Fibroblast of pulmonary artery (primary cell): ENCODE measurements at places on chromosomes 4 and X.

GRCh38 chr4:144955104-144955503 lies 142.9 kb downstream of the ANAPC10 start:
- DNase-seq: no peak

- DNase-seq: no peak
These were observed 37.7 kb upstream of the MTNR1A start for GRCh38 chr4:186592966-186593586.

DNA sequence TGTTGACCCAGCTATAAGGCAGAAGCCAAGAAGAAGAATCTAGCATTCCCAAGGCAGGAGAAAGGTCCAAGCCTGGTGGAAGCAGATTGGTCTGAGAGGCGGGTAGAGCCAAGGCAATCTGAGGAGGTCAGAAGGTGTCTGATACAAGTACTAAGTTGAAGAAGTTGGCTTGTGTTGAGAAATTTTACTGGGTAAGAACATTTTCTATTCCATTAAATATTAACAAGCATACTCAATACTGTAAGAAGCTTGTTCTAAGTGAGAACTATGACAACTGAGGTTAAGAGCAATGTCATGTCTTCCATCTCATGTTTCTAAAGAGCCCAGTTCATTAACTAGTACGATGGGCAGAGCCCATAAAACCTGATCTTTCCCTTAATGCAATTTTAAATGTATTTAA lies 75.0 kb downstream of the FAM13A start:
- no peak for DNase-seq

- DNase-seq: no peak
These were observed 642.4 kb downstream of the TRIML1 start for GRCh38 chr4:188781655-188782054.

- DNase-seq: no peak
These were observed 130.6 kb upstream of the FAT1 start for GRCh38 chr4:186854256-186854655.

DNA sequence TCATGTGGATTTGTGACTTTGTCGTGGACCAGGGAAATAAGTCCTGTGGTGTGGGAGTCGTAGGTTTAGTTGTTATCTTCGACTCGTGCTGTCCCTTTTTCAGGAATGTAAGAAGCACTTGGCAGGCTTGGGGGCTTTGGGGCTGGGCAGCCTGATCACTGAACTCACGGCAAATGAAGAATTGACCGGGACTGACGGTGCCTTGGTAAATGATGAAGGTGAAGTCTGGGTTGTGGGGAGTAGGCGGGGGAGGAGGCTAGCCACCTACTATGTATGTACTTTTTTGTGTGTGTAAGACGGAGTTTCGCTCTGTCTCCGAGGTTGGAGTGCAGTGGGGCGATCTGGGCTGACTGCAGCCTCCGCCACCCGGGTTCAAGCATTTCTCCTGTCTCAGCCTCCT lies 1.2 kb downstream of the TAF1 start:
- DNase-seq: peak; percentile 1

- no peak for DNase-seq
These were observed 190.6 kb upstream of the RBPJ start for GRCh38 chr4:26130173-26130572.

DNA sequence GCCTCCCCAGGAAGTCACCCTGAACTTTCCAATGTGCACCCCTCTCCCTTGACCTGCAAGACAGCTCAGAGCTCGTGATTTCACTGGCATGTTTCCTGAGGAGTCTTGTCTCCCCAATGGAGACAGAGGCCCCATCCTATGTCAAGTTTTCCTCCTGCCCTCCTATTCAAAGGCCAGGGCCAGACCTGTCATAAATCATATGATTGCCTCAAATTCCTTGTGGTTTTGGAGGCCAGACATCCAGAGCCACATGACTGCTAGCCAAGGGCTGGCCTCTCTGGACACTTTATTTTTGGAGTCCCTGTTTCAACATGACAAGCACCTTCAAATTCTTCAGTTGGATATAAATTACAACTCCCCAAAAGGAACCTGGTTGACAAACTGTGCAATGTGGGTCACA lies 76.0 kb upstream of the TFDP3 start:
- no peak for DNase-seq

DNA sequence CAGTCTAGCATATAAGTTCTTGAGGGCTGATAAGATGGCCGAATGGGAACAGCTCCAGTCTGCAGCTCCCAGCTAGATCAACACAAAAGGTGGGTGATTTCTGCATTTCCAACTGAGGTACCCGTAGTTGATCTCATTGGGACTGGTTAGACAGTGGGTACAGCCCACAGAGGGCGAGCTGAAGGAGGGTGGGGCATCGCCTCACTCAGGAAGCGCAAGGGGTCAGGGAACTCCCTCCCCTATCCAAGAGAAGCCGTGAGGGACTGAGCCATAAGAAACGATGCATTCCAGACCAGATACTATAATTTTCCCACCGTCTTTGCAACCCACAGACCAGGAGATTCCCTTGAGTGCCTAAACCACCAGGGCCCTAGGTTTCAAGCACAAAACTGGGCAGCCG lies 109.0 kb downstream of the RPS6KA6 start:
- no peak for DNase-seq

DNA sequence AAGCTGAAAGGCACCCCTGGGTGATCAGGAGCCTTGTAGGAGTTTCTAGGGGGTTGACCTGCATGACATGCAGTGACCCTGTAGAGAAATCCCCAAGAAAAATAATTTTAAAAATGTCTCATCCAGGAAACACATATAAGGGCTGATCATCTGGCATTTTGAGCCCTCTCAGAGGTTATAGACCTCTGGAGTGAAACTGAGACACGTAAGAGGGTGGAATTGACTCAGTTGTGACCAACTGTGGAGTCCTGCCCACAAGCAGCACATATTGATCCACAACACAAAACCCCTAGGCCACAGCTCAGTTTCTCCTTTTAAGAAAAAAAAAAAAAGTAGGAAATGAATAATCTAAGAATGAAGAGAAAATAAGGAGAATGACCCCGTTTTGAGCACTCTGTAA lies 32.5 kb upstream of the MTMR8 start:
- no peak for DNase-seq

GRCh38 chr4:111997785-111998184 lies 147.5 kb upstream of the FAM241A start:
- no peak for DNase-seq

- no peak for DNase-seq
These were observed 75.4 kb downstream of the LIMCH1 start for GRCh38 chr4:41613386-41613785.

DNA sequence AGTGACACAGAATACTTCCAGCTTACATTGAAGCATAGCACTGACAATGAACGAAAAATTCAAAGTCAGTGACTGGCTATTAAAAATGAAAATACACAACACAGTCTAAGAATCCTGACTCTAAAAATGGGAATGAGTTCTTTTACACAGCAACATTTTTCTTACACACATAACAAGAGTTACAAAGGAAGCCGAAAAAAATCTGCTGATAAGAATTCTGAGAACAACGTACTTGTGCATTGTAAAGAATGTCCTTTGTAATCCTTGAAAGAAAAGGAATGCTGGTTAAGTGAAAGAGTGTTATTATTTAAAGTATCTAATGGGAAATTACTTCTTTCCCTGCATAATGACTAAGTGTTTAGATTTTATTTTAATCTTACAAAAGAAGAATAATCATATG lies 199.4 kb downstream of the PRDM5 start:
- DNase-seq: peak; percentile 64

GRCh38 chrX:119094819-119095218 lies 22.0 kb downstream of the CT47C1 start:
- DNase-seq: no peak

DNA sequence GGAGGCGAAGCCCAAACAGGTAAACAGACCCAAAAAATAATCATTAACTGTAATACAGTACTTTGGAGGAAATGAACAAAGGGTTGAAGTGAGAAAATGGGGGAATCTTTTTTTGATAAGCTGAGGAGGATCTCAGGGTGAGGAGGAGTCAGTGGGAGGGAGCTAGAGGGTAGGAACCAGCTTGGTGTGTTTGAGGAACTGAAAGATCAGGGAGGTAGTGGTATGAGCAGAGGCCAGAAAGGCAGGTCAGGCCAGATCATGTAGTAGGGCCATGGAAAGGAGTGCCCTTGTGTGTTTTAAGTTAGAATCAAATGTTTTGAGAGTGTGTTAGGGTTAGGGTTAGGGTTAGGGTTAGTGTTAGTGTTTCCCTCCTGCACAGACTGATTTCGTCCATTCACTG lies 48.8 kb downstream of the PPP2R2C start:
- DNase-seq: no peak

GRCh38 chrX:7134981-7135380 lies 12.5 kb upstream of the STS start:
- no peak for DNase-seq

- DNase-seq: no peak
These were observed 18.5 kb downstream of the SPATA18 start for GRCh38 chr4:52069571-52069970.

GRCh38 chrX:2526390-2526789 lies 25.6 kb upstream of the DHRSX start:
- no peak for DNase-seq

GRCh38 chr4:182208526-182209050 lies 34.6 kb upstream of the TENM3 start:
- no peak for DNase-seq

DNA sequence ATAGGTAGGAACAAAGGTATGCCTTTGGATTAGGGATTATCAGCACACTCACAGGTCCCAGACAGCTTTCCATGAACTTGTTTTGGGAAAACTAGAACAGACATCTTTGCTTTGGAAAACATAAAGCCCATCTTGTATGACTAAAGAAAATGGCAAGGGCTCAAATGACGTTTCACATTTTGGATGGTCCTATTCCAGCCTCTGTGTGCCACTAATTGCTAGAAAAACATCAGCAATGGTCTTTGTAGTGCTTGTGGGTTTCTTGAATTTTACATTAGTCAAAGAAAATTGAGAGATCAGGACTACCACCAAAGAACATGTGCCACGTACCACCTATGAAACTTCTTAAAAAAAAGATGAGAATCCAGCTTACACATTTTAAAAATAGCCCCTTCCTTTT lies 111.4 kb downstream of the HDAC8 start:
- DNase-seq: no peak

GRCh38 chrX:23504895-23505294 lies 162.4 kb upstream of the PRDX4 start:
- no peak for DNase-seq

DNA sequence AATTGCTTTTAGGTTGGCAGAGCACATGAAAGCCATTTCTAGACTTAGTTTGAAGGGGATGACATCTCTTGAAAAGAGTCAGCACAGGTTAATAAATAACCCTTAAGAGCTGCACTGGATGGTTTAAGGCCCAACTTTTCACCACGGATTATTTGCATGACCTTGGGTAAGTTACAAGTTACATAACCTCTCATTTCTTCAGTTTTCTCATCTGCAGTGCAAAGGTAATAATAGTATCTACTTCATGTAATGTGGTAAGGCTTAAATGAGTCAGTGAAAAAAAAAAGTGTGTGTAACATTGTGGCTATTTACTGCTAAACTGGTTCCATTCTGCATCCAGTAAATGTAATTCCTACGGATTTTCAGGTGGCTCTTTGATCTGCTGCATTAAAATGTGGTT lies 715.8 kb downstream of the CCSER1 start:
- no peak for DNase-seq

GRCh38 chrX:18668071-18668835 lies 3.7 kb downstream of the RS1 start:
- no peak for DNase-seq
